Activated CD4-positive, alpha-beta T cell treated with anti-CD3 and anti-CD28 coated beads, Interleukin-2, amount 10 ng/mL, durations not matched to agents 7 days and 5 days (primary cell): ENCODE measurements at places on chromosomes 5 and 9.

DNA sequence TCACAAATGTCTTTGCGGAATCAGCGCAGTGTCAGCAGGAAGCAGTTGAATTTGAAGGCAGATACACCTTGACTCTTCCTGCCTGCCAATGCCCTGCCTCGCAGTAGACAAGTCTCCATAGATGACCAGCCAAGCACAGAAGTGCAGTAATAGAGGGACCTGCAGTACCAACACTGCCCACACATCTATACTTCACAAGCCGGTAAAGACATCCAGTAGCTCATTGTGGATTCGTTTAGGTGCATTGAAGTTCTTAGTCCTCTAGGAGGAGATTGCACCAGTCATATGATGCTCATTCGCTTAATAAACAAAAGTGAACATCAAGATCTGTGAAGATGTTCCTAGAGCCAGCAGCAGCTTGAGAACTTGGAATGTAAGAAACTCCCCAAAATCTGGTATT lies 7.1 kb upstream of the IFNA2 start:
- no peak for DNase-seq

DNA sequence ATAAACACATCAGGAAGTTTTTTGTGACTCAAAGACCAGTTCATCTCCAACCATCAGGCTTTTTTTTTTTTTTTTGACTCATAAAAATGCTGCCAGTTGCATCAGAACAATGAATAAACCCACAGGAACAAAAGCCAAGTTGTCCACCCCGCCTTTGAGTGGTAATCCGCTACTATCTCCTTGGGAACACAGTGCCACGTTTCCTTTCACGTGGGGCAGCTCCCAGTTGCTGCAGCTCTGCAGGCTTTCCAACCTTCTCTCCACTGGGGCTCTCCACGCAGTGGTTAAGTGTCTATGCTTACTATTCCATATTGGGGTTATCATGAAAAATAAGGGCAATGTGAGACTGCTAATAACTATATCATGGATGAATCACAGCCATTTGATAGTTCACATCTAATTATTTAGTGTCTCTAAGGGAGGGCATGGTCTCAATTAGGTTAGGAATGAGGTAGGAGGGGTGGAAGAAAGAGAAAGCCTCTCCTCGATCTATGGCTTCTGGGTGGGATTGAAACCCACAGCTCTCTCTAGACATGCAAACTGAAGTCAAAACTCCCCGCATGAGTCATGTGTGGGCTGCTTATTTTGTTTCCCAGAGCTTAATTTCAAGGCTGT lies 55.8 kb upstream of the ACTBL2 start:
- DNase-seq, result no peak

DNA sequence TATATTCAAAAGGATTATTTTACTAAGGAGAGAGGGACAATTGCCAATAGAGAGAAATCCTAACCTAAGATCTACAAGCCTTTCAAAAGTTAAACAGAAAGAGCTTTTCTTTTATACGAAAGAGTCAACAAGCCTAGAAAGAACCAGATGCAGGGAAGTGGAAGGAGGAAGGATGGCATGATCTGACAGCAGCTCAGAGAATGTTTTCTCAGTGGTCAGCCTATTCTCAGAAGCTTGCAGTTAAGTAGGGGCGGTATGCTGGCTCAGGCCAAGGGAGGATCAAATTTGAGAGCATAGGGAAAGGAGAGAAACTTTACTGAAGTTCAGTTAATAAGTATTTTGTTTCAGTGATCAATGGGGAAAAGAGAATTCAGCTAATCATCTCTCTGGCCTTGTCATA lies 88.0 kb upstream of the FTMT start:
- DNase-seq, result no peak

GRCh38 chr5:154826-155225 lies 36.5 kb upstream of the LRRC14B start:
- no peak for DNase-seq

- DNase-seq, result no peak
These were observed 442.7 kb downstream of the CDK5RAP2 start for GRCh38 chr9:120137186-120137840.

DNA sequence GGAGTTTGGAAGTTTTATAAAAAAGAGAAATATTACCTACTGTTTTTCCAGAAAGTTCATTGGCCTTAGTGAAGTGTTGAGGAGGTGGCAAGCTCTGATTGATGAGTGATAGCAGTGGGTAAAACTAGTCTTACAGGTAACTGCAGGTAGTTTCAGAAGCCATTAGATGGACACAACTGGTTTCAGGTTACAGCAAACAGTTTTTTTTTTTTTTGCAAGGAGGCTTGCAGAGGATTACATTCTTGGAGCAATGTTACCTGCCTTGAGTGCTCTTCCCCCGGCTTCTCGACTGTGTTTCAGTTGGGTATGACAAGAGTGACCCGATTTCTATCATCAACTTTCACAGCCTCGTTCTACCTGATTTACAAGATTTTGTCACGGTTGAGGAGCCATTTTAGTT lies 333.4 kb downstream of the YTHDC2 start:
- no peak for DNase-seq
